ENCODE measurements at places on chromosomes 2 and 18. TPM values are rescaled to one million over a fixed set of nuclear protein-coding genes. Genes with fewer than 3 reads are reported as not detected.

The DSG3 gene
- not detected for total RNA-seq

The RUFY4 gene
- not detected for total RNA-seq

The GIGYF2 gene
- 71.4 TPM for total RNA-seq

GRCh38 chr2:70211595-70211994 is 20.8 kb upstream of the C2orf42 start:
- H3K27ac ChIP-seq = no peak overlapping the region
- H3K4me3 ChIP-seq = no peak overlapping the region
- no peaks in the 10 kb centered on the region for H3K4me1 ChIP-seq
- H3K36me3 ChIP-seq = peaks cover 13% of the 10 kb centered on the region
- no peaks in the 10 kb centered on the region for H3K27me3 ChIP-seq
- DNase-seq = no peak

GRCh38 chr18:31835528-31836133 is 75.0 kb upstream of the SLC25A52 start:
- no peak overlapping the region for H3K27ac ChIP-seq
- H3K4me3 ChIP-seq = no peak overlapping the region
- peaks cover 26% of the 10 kb centered on the region for H3K36me3 ChIP-seq

GRCh38 chr2:71452565-71452964 is 796 bp upstream of the DYSF start:
- H3K4me1 ChIP-seq = peaks cover 25% of the 10 kb centered on the region
- H3K27me3 ChIP-seq = peaks cover 67% of the 10 kb centered on the region
- no peak overlapping the region for H3K4me3 ChIP-seq
- no peaks in the 10 kb centered on the region for H3K36me3 ChIP-seq
- DNase-seq = no peak

GRCh38 chr2:98726205-98726604 is 4.7 kb downstream of the MGAT4A start:
- H3K36me3 ChIP-seq = peaks cover 9% of the 10 kb centered on the region
- peaks cover 31% of the 10 kb centered on the region for H3K27me3 ChIP-seq
- H3K4me1 ChIP-seq = peaks cover 7% of the 10 kb centered on the region

DNA sequence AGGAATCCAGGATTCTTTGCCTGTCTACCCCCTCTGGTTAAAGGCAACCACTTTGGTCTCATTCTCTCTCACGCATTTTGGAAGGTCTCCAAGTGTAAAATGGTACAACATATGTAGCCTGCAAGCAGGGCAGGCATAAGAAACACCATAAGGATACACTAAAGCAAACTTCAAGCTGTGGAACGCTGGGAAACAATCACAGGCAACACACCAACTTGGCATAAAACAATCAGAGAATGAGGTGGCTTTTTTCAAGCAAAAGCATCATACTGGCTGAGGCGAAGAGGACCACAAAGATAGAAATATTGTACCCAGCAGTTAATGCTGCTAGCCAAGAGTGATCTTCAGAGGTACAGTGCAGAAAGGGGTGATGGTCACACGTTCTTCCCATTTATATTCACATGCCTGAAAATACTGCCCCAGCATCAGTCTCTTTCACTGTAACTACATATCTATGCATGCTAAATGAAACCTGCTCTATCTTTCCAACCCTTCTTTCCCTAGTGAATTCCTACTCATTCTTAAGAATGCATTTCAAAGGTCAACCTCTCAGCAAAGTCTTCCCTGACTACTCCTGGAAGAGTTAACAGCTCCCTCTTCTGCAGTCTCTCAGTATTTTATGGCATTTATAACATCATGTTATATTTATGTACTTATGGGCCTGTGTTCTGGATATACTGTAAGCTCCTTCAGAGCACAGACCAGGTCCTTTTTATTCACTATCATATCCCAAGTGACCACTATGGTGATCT is 71.9 kb upstream of the GALNT5 start:
- H3K4me3 ChIP-seq = no peak overlapping the region
- H3K36me3 ChIP-seq = no peaks in the 10 kb centered on the region
- peaks cover 5% of the 10 kb centered on the region for H3K4me1 ChIP-seq
- no peak for DNase-seq
- no peak overlapping the region for H3K27ac ChIP-seq
- H3K27me3 ChIP-seq = no peaks in the 10 kb centered on the region

DNA sequence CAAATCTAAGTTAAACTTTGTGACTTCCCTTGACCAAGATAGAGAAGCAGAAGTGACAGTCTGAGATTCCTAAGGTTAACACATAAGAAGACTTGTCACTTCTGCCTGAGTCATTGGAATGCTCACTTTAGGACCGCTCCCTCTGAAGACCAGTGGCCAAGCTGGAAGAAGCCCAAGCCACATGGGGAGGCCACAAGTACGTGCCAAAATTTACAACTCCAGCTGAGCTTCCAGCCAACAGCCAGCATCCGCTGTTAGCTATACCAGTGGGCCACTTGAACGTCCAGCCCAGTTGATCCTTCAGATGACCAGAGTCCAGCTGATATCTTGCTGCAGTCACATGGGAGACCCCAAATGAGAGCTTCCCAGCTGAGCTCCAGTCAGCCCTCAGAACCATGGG is 18.1 kb upstream of the ANTXR1 start:
- no peaks in the 10 kb centered on the region for H3K36me3 ChIP-seq
- no peak overlapping the region for H3K27ac ChIP-seq
- no peak for DNase-seq
- peaks cover 18% of the 10 kb centered on the region for H3K27me3 ChIP-seq
- no peak overlapping the region for H3K4me3 ChIP-seq

- no peak overlapping the region for H3K4me3 ChIP-seq
- no peak for DNase-seq
- peaks cover 5% of the 10 kb centered on the region for H3K4me1 ChIP-seq
- no peaks in the 10 kb centered on the region for H3K36me3 ChIP-seq
- H3K27me3 ChIP-seq = no peaks in the 10 kb centered on the region
- H3K27ac ChIP-seq = no peak overlapping the region
Measured at GRCh38 chr2:203705178-203705577, 1.3 kb upstream of the CD28 start.

All from neural crest cell (in vitro differentiated cells).